ENCODE measurements at places on chromosomes 12 and 14.

GRCh38 chr12:57707250-57707649 is 13.3 kb downstream of the OS9 start:
- no peak for DNase-seq

- peak; percentile 1 for DNase-seq
Measured at GRCh38 chr14:33229269-33229929, 290.7 kb downstream of the NPAS3 start.

GRCh38 chr14:75577729-75578101 is 705 bp upstream of the FLVCR2 start:
- DNase-seq: peak; percentile 74

DNA sequence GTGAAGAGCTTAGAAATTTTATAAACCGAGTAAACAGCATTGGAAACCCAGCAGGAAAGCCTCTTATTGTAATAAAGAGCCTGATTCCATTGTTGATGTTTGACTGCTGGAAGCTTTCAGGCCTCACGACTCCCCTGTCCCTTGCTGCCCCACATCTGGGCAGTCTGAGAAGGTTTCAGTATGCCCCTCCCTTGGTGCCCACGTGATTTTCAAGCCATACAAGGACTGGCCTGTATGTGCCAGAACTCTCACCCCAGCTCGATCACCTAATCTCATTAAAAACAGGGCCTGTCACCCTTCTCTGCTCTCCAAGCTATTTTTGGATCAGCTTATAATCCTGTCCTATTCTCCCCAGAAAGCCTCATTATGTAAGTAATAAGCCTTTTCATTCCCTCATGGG is 7.5 kb upstream of the PYROXD1 start:
- DNase-seq: no peak

DNA sequence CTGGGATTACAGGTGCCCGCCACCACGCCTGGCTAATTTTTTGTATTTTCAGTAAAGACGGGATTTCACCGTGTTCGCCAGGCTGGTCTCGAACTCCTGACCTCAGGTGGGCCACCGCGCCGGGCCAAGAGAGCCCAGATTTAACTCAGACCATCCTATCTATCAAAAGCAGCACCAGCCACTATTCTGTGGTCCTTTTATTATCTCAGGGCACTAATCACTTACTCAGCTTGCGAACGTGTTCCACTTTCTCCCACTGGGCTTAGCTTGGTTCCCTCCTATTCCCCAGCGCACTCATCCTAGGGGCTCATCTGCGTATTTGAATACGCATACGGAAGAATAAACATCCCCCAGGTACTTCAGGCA is 16.2 kb upstream of the AACS start:
- no peak for DNase-seq

GRCh38 chr12:120620624-120621023 is 19.8 kb upstream of the CABP1 start:
- no peak for DNase-seq

DNA sequence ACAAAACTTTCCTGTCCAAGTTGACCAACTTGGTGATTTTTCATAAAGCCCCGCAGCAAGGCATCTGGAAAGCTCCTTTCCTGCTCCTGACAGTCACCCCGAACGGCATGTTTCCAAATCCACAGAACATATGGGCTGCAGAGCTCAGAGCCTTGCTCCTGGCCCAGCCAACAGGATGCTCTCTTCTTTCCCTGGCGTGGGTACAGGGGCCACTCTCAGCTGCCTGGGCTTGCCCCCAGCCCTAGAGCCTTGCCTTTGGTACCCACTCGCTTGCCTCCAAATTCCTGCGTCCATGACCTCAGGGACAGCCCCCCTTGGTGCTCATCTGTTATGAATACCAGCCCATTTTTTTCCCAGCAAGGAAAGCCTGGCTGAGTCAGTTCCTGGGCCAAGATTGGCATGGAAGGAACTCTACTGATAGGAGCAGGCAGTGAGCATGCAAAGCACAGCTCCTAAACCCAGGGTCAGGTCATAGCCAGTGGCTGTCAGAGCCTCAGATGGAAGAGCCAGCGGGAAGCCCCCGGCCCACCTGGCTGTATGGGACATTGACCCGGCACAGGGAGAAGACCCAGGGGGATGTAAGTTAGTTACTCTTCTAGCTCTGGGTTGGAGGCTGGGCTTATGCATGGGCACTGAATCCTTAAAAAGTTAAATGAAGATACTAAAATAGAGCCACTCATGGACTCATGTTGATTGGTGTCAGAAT is 105.3 kb upstream of the RTL1 start:
- DNase-seq: peak; percentile 43
